ENCODE measurements at places on chromosomes 1 and 21.

DNA sequence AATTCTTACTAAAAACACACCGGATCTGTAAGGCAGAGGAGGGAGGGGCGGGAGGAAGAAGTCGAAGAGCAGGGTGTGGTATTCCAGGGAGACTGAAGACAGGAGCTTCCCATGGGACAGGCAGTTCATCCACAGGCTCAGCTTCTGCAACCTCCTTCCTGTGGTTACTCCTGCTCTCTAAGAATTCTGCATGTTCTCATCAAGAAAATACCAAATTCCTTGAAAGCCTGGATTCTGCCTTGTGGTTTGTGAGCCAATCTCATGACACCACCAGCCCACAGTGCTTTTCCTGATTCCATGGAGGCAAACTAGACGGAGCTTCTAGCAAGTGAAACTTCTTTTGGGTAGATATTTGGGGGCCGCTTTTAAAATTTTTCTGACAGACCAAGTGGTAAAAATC, 1.1 kb upstream of the ST6GALNAC3 start:
- DNase-seq, result peak; percentile 40

DNA sequence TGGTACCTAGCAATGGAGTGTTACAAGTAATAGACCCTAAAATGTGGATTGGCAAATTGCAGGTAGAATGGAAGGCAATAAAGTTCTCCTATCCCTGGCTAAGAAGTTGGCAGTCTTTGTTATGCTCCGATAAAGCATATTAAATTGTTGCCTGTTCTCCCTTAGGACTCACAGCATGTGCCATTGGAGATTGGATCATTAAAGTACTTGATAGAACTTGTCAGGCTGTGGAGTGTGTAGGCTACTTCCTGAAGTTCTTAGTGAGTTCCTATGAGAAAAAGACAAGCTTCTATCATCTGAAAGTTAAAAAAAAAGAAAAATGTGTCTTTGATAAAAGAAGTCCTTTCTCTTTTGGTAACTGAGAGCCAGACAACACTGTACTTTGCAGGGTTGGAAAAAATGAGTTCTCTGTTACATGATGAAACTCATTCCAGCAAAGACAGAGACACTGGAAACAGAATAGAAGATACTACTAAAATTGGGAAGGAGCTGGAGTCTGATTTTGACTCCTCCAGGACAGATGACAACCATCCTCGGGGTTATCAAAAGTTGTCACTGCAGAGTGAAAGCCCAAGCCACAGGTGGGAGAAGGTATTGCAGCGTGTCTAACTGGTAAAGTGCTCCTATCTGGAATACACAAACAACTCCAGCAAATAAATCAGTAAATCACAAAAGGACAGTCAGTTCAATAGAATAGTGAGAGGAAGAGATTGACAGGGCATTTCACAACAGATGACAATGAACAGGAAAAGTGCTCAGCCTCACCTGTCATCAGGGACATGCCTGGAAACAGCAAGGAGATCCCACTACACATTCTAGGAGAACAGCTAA, 87.5 kb upstream of the WDR26 start:
- no peak for DNase-seq

GRCh38 chr1:35500439-35500838, 56.8 kb downstream of the KIAA0319L start:
- no peak for DNase-seq

- DNase-seq, result no peak
Measured at GRCh38 chr1:67831850-67832513, 1.3 kb downstream of the GNG12 start.

GRCh38 chr1:189021577-189021976, 1456.1 kb downstream of the BRINP3 start:
- DNase-seq, result no peak

GRCh38 chr21:33240404-33240803, 10.7 kb downstream of the IFNAR2 start:
- no peak for DNase-seq

- DNase-seq, result no peak
Measured at GRCh38 chr1:60765204-60765603, 317.2 kb upstream of the NFIA start.

GRCh38 chr1:38463074-38463473, 396.5 kb downstream of the RRAGC start:
- DNase-seq, result no peak

- no peak for DNase-seq
Measured at GRCh38 chr1:53104289-53104913, 38.0 kb downstream of the SLC1A7 start.

DNA sequence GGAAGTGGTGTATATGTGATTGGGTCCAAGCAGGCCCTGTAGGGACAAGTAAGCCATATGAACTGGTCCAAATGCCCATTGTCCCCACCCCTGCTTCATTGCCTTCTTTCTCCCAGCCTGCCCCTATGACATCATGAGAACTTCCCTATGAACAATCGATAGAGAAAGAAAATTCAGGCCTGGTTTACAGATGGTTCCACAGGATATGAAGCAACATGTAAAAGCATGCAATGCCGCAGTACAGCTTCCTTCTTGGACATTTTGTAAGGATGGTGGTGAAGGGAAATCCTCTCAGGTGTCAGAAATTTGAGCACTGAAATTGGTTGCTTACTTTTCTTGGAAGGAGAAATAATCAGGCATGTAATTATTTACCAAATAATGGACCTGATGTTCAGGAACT, 581.7 kb downstream of the MRPL39 start:
- DNase-seq, result no peak

GRCh38 chr1:7478142-7478790, 292.8 kb upstream of the VAMP3 start:
- no peak for DNase-seq

- no peak for DNase-seq
Measured at GRCh38 chr1:190193508-190194115, 284.1 kb downstream of the BRINP3 start.

DNA sequence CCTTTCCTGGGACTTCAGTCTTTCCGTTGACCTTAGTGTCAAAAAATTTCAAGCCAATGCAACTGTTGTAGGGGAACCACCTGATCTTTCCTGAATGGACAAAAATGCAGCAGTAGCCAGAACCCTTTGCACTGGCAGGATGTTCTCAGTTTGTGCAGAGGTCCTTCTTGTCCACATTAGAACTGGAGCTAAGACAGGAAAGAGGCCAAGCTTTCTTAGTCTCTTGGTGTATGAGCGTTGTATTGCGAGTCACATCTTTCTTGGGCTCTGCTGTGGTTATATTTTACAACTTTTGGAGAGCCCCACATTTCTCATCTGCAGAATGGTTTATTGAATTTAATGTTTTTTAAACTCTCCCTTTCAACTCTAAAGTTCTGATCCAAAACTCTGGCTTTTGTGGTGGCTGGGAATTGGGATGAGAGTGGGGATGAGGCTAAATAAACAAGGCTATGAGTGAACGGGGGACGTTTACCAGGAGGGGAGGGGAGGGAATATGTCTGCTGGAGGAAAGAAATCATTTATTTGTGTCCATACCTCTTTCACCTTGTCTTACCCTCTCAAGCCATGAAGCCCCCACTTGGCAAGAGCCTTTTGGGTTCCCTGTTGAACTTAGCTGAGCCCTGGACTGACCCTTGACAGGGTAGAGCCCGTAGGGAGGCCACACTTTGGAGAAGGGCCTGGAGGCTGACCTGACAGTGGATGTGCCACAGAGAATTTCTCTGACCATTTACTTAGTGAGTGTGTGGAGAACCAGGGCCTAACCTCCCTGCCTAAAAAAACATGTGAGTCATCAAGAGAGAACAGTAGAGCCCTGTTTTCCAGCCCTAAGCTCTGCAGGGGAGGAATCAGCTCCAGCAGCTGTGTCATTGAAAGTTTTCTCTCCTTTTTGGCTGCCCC, 586 bp downstream of the CHI3L2 start:
- DNase-seq, result peak; percentile 60

DNA sequence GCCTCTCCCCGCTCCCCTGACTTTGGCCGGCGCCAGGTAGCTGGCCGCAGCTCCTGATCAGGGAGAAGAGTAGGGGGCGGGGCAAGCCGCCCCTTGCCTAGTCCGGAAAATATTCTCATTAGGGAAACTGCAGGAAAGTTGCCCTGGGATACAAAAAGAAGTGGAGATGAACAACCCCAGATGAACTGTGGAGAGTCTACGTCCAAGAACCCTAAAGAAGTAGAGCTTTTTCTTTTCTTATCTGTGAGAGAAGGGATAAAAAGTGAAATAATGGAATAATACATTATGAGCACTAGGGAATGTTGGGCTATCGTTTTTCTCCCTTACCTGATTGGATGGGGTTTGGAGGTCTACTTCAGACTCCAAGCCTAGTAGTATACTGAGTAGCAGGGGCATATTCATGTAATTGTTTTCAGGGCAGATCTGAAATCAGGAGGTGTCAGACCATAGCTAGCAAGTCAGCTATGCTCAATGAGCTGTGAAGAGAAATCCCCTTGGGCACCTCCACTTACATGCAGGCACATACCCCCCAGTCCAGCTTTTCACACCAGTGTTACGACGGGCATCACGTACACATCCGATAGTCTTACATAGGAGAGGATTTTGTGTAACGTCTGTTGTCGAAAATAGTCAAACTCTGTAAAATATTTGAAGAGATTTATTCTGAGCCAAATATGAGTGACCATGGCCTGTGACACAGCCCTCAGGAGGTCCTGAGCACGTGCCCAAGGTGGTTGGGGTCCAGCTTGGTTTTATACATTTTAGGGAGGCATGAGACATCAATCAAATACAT, 1.7 kb upstream of the DUSP10 start:
- no peak for DNase-seq

DNA sequence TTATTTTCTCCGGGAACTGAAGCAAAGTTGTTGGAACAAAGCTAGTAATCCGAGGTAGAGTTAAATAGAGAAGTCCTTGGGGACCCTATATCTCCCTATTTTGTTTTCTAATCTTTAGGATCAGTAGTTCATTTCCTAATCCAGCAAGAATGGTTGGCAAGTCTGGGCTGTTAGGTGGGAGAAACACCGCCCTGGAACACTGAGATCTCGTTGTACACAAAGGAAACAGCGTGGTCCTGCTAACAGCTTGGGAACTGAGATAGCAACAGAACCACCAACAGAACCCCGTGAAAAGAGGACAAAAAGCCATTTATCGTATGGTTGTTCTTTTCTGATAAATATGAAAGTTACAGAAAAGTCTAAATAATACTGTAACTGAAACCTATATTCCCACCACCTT, 121.9 kb upstream of the CDC42BPA start:
- DNase-seq, result no peak

DNA sequence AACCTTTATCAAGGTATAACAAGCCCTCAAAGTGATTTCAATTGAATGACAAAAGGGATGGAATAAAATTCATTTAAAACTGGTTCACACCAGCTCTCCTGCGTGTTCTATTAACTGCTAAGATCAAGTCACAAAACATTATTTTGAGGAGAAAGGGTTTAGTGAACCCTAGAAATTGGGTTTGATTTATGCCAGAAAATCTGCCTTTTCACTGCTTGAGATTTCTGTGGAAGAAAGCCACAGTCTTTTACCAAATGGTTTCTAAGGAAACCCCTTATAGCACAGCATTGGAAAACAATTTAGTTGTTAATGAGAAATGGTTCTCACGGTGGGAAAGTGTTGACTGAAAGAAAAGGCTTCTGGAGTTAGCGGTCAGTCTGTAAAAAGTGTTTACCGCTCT, 43.6 kb upstream of the DPH5 start:
- no peak for DNase-seq

DNA sequence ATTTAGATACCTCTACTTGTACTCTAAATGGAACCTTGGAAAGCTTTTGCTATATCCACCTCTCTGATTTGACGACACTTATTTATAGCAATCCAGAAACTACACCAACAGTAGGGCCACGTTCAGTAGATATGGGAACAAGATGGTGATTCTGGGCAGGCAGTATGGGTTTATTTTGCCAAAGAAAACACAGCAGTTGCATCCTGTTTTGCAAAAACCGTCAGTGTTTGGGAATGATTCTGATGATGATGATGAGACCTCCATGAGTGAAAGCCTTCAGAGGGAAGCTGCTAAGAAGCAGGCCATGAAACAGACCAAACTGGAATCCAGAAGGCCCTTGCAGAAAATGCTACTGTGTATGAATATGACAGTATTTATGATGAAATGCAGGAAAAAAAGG, 41.5 kb upstream of the NEXN start:
- DNase-seq, result no peak

DNA sequence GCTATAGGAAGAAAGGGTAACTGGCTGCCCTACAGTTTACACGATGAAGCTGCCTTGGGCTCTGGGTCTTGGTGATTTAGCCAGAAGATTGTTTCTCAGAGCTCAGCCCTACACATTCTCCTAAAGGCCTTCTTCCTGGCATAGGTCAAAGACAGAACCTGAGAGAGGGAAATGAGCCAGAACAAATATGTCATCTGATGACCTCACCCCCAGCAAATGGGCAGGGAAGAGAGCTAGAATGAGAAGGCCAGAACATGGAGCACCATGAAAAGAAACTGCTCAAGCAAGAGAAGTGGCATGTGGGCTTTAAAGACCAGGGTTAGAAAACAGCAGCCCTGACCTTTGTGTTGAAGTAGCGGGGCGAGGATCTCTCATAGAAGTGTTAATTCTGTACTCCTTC, 5.5 kb upstream of the ILDR2 start:
- no peak for DNase-seq

GRCh38 chr21:19986396-19986795, 1011.8 kb upstream of the NCAM2 start:
- no peak for DNase-seq

DNA sequence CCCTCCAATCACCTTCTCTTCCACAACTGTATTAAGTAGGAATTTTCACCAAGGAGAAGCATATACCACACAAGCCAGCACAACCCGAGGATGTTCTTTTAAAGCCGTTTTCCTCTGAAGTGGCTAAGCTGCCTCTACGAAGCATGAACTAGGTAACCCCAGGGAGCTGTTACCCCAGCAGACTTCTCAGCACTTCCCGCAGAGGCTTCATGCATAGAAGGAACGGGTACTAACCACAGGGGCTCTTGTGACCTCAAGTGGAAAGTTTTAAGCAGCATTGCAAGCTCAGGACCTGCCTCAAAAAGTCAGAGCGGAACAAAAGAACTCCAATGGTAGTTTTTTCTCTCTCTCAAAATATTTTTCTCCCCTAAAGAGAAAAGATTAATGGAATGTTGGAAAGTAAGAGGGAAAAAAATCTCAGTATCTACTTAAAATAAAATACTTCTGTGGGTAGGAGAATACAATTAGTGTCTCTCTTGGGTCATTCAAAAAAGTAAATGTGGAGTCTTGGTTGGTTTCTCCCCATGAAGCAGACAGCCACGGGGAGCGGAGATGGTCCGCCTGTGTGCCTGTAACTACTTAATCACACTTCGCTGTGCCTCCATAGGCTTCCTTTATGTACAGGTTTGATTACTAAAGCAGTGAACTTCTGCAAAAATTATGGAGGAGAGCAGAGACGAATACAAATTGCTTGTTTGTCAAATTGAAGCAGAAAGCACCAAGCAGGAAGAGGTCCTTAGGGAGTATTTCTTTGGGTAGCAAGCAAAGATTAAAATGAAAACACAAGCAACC, 40.9 kb downstream of the STX6 start:
- DNase-seq, result no peak

DNA sequence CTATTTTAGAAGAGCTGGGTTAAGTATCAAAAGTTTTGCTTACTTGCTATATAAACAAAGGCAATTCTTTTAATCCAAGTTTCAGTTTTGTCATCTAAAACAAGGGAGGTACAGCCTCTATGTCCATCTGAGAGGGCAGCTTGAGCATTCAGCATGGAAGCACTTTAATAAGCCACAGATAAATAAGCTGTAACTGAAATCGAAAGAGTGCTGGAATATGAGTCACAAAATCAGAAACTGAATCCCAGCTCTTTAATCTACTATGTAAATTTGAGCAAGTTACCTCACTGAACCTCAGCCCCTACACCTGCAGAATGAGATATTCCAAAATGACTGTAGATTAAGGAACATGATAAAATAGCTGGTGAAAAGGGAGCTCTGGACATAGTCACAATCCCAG, 80.0 kb upstream of the HP1BP3 start:
- DNase-seq, result no peak

Data from AG04449 (cell line).